ENCODE measurements at places on chromosomes 1 and 21.
A peak's percentile ranks its signal among the peaks of the same experiment; 100 is the strongest.

DNA sequence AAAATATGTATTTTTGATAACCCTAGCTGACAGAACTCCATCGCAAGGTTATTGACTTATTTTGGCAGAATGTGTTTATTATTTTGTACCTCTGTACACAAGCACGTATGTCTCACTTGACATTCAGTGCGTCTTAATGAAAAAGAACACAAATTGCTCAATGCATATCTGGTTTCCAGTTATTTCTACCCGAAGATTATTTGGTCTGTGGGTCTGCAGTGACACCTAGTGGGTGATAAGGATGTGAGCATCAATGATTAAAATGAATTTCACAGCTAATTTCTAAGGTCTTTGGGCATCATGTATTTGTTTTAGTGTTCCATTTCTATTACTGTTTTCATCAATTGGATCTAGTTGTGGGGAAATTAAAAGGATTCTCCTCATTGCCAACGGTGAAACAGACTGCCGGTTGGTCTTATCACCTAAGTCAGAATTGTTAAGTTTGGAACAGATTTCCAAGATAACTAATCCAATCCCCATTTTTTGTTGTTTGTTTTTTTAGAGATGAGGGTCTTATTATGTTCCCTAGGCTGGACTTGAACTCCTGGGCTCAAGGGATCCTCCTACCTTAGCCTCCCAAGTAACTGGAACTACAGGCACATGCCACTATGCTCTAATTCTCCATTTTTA, 13.9 kb downstream of the DDX20 start:
- DNase-seq, result peak; percentile 44

GRCh38 chr1:82001345-82001744, 200.6 kb downstream of the ADGRL2 start:
- no peak for DNase-seq

DNA sequence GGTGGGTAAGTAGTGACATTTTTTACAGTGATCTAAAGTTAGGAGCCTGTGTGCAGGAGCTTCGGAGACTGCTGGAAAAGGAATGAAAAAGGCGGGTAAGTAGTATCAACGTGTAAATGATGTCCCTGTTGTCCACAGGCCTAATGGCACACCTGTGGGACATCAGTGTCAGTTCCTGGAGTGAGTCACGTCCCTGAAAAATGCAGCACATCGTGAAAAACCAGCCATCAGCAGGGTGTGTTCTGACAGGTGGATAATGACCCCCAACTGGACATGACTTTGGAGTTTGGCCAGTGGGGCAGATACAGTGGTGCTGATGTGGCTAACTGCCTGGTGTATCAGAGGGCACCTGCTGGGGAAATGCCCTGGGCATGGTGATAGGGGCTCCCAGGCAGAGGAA, 12.0 kb upstream of the PRDM15 start:
- no peak for DNase-seq

DNA sequence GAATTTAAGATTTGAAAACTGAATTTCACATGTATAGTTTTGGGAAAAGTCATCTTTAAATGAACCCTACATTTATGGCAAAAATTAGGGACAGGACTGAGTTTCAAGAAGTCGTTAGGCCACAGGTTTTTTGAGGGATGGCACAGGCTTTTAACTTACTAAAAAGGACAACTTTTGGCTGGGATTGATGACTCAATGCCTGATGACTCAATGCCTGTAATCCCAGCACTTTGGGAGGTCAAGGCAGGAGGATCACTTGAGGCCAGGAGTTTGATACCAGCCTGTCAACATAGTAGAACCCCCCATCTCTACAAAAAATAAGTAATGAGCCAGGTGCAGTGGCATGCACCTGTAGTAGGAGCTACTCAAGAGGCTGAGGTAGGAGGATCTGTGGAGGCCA, 15.9 kb downstream of the UCK2 start:
- no peak for DNase-seq

DNA sequence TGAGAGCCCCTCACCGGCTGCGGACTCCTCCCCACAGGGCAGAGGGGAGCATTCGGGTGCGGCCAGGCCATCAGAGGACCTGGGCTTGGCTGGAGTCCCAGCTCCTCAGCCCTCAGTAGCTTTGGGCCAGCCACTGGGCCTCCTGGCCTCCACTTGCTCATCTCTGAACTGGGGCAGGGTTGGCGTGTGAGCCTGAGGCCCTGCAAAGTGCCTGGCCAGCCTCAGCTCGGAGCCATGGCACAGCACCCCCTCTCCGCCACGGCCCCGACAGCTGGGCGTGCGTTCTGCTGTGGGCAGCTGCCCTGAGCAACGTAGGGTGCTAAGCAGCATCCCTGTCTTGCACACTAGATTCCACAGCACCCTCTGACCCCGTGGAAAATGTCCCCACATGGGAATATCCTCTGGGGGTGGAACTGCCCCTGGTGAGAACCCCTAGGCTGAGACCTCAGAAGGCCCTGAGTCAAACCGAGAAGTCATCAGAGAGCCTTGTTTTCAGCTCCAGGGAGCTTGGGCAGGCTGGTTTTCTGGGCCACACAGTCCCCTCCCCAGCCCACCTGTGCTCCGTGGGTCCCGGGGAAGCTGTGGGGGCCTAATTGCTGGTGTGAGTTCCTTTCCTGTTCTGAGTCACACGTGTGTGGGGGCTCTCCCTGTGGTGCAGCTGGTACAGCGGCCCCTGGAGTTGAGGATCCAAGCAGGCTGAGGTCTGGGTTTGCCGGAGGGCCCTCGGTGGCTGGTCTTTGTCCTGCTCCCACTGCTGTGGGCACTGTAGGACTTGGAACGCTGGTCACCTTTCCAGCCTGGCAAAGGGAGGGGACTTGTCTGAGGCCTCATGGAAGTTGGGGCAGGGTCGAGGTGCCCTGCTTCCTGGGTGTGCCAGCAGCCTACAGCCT, 24.5 kb downstream of the TP73 start:
- peak; percentile 31 for DNase-seq

DNA sequence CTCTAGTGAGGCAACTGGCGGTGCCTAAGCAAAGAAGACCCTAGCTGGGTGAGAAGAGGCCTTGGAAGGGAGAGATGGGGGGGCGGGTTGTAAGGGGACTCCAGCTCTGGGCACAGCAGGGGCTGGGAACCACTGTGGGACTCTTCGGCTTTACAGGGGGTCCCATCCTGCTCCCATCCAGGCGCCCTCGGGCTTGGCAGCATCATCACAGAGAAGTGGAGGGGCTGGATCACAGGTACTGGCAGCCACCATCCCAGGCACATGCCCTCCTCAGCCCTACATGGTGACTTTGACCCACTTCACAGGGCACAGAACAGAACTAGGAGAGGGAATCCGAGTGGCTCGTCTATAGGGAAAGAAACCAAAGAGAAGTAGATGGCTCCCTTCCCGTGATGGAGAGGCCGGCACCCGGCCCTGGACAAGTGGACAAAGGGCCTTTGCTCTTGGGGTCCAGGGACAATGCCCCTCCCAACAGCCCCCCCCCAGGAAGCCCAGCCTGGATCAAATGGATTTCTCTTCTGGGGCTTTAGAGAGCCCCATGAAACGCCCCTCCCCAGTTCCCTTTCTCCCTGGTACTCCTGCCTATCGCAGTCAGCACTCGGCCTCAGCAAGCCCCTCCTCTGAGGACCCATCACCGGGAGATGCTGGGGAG, 54.0 kb upstream of the ECE1 start:
- no peak for DNase-seq

DNA sequence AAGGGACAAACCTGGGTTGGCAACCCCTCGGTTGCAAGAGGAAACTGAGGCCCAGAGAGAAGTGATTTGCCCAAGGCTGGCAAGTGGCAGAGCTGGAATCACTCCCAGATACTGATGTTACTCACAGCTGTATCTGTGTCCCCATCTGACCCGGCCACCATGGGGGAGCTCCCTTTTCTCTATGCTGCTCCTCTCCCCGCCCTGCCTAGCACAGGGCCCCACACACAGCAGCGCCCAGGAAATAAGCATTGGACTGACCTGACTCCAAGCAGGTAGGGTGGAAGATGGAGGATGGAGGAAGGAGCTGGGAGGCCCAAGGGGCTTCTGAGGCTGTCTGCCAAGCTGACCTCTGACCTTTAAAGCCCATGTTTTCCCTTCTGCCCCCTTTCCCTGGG, 3.0 kb upstream of the FBLIM1 start:
- DNase-seq, result no peak

DNA sequence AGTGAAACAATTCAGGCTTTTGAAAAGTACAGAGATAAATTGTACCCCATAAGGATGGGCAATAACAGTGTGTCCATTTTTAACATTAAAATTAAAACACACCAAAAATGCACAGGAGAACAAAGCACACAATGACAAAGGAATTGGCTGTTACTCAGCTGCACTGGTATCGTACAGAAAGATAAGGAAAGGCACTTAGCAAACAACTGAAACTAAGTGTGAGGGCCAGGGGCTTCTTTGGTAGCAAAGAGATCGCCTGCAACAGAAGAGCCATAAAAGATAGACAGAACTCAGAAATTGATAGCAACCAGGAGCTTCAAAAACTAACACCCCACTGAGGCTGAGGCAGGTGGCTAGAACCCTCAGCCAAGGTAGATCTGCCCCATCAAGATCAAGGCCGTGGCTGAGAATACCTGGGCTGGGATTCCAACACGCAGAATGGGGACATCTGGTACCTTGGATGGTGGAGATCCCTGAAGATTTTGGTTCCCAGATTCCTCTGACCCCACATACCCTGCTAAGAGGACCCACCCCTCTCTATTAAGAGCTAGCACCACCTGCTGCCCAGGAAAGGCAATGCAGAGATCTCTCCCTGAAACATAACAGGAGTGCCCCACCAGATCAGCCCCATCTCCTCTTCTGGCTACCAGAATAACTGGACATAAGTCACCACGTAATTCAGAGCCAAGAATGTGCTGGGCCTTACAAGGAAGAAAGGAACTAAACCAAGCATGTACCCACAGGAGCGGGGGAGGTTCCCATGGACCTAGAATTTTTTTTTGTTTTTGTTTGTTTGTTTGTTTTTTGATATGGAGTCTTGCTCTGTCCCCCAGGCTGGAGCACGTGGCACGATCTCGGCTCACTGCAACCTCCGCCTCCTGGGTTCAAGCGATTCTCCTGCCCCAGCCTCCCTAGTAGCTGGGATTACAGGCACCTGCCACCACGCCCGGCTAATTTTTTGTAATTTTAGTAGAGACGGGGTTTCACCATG, 16.2 kb downstream of the PLEKHO1 start:
- DNase-seq, result peak; percentile 67

DNA sequence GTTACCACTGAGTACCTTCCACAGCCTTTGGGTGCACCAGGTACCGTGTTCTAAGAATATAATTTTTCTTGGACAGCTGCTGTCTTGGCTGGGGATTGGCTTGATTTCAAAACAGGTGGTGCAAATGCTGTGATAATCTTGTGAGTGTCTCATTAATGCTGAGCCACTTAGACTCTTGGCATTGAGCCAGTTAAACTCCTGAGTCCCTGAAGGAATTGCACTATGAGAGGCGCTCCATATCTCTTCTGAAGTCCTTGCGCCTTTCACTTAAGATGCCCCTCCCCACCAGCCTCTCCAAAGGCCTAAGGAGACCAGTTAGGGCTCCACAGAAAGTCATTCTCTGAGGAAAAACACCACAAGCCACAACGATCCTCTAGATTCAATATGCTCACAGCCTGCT, 51.0 kb downstream of the BACH1 start:
- no peak for DNase-seq

- no peak for DNase-seq
These were observed 21.8 kb downstream of the C1orf21 start for GRCh38 chr1:184408580-184408979.

- DNase-seq, result no peak
These were observed 52.0 kb upstream of the STUM start for GRCh38 chr1:226496453-226497015.

DNA sequence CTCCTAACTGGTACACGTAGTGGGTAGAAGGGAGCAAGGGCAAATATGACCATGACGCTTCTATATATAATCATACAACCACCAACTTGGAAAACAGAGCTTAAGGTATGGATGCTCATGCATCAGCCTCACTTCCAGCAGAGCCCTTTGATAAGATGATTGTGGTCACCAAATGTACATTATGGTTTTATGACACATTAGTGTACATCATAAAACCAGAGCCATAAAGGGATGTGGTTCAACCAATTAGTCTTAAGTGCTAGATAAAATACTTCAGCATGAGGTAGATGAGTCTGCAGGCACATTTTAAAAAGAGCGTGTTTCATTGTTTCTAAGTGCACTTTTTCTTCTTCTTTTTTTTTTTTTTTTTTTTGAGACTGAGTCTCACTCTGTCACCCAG, 43.7 kb downstream of the NIBAN1 start:
- DNase-seq, result no peak

- DNase-seq, result peak; percentile 44
These were observed 649 bp downstream of the AHDC1 start for GRCh38 chr1:27603309-27603680.

- DNase-seq, result no peak
These were observed 93.4 kb downstream of the BCAR3 start for GRCh38 chr1:93588206-93588605.

DNA sequence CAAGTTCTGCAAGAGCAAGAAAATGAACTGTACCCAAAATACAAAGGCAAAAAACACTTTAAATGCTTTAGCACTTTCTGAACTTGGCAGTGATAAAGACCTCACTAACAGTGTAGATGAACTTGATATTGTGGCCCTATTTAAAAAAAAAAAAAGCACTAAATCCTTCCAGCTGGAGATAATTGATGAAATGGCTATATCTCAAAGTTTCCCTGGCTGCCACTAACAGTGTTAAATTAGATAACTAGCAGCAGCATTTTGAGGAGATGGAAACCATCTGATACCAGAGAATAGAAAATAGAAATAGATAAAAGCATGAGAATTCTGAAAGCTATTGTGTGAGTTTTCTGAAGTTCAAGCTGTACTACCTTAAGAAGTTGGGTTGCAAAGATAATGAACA, 317.2 kb downstream of the RWDD3 start:
- no peak for DNase-seq

DNA sequence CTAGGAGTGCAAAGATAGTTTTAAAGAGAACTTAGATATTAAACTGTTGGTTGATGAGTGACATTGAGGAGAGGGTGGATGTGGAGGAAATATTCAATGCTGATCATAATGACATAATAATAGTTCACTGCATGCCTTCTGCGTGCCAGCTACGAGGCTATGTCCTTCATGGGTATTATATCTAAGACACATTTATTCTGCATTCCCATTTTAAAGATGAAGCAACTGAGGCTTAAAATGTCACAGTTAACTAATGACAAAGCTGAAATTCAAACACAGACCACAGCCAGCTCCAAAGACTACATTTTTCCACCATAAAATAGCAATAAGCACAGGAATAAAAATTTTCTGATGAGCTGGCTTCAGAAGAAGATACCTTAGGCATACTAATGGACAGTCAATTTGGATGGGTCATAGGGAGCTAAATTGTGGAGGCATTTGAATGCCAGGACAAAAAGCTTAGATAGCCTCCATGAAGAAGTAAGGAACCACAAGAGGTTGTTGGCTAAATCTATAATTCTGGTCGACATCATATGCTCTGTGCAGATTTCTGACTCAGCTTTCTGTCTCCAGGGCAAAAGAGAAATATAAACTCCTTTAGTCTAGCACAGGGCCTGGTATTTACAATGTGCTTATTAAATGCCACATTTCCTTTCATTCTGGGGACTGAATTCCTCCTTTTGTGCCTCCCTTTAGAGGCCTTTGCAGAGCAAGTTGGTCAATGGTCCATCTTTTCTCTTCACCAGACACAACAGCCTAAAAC, 71.2 kb upstream of the NRIP1 start:
- no peak for DNase-seq
